ENCODE measurements at places on chromosomes 3 and 15.

GRCh38 chr3:107745354-107745753 lies 222.6 kb downstream of the BBX start:
- no peak for DNase-seq

GRCh38 chr15:83844742-83845141 lies 190.8 kb downstream of the ADAMTSL3 start:
- DNase-seq = no peak

DNA sequence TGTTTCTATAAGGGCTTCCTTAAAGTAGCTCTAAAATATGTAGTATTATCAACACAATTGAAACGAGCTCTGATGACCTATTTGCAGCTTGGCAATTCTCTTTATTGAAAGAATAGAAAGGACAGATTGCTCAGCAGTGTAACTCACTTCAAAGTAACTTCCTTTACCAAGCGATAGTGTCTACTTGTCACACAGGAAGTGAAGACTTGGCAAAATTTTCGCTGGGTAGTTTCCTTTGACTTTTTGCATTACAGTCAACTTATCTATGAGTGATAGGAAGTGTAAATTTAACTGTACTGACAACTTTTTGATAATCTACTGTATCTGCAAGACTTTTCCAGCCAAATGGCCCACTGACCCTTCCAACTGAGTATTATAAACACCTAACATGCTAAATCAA lies 22.8 kb downstream of the SLC9A9 start:
- no peak for DNase-seq

- DNase-seq = no peak
Measured at GRCh38 chr3:39186692-39187151, 5.7 kb downstream of the XIRP1 start.

DNA sequence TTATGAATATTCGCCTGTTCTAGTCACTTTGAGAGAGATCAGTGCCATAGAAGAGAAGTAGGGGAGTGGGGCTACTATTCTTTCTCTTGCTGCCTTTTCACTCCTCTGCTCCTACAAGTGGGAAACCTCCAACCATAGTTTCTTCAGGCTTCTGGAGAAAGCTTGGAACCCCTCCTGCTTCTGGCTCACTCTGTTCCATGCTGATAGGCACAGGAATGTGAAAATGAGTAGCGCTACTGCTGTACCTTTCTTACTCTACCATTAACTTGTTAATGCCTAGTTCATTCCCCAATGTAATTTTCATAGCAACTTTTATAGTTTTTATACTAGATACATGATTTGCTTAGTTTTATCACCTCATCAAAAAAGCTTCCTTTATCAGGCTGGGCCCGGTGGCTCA lies 26.7 kb upstream of the JMJD7 start:
- no peak for DNase-seq

DNA sequence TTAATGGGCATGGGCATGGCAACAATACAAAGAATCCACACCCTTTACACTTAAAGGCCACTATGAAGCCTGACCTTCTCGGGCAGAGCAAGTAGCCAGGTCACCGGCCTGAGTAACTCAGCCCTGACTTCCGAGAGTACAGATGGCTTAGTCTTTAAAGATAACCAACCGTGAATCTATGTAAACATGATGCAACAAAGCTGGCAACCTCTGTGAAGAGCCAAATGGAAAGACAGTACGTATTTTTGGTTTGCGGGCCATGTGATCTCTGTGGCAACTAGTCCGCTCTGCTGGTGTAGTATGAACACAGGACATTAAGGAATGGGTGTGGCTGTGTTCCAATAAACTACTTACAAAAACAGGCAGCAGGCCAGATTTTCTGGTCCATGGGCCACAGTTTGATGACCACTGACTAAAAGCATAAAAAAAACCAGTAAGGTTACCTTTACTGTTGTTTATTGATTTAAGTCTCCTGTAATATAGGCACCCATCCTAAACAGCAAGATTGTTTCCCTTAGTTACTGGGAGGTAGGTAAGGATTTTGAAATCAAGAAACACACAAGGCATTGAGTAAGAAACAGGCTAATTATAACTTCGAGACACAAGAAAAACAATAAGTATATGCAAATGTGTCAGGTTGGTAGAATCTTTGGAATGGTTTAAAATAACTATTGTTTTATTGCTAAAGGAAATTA lies 14.5 kb downstream of the RIOX2 start:
- DNase-seq = no peak

DNA sequence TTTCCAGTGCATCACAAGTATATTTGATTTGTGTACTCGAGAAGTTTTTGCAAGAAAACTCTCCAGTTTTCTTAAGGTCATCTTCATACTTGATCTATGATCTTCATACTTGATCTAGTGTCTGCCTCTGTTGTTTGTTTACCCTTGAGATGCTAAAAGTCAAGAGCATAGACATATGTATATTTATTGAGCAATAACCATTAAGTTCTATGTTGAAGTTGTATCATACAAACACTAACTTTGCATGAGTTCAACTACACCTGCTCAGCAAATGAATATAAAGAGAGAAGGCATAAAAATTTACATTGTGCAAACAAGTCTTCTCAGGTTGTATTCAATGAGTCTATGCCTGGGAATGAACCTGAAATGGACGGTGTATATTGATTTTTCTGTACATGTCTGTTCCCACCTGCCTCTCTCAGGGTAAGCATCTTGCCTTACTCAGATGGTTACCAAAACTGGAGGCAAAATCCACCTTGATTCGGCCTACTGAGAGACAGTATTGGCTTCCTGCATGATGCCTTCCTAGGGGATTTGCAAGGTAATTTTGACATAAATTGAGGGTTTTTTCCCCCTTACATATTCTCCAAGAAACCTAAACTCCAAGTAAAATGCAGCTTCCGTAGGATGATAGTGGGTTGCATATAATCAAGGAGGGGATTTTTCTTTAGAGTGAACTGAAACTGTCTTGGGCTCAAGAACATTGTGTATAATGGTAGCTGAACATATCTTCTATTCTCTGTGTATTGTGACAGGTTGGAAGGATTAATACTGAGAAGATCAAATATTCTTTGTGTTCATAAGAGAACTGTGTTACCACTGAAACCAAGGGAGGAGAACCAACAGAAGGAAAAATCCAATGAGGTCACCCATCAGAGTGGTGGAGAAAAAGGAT lies 110.4 kb downstream of the FILIP1L start:
- no peak for DNase-seq

DNA sequence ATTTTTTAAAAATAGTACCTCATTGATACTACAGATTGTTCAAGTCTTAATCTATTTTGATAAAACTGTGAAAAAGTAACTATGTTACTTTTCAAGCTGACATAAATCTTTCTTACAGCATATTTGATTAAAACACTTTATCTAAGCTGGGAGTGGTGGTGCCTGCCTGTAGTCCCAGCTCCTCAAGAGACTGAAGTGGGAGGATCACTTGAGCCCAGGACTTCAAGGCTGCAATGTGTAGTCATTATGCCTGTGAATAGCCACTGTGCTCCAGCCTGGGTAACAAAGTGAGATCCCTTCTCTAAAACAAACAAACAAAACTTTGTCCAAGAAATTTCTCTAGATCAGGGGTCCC lies 59.6 kb upstream of the NEDD4 start:
- no peak for DNase-seq

GRCh38 chr15:66603301-66604179 lies 37.7 kb upstream of the LCTL start:
- peak; percentile 18 for DNase-seq

DNA sequence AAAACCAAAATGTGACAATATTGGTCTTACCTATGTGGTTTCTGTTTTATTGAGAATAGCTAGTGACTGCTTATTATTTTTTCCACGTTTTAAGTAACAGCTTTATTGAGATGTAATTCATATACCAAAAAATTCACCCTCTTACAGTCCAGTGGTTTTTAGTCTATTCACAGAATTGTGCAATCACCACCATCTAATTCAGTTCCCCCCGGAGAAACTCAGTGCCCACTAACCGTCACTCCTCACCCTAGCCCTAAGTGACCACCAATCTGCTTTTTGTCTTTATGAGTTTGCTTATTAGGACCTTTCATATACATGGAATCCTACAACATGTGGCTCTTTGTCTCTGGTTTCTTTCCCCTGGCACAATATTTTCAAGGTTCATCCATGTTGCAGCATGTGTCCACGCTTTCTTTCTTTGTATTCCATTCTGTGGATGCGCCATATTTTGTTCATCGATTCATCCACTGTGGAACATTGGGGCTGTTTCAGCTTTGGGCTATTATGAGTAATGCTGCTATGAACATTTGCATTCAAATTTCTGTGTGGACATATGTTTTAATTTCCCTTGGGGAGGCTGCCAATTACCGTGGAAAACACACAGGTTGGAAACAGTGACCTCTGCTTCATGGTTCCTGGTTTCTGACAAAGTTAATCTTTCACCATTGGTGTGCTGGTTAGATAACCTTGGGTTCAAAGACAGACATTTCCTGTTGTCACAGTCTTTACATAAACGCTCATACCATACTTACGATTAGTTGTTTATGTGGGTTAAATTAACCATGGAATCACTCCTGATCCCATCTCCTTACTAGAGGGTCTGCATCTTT lies 3.2 kb upstream of the BCL2L10 start:
- no peak for DNase-seq

DNA sequence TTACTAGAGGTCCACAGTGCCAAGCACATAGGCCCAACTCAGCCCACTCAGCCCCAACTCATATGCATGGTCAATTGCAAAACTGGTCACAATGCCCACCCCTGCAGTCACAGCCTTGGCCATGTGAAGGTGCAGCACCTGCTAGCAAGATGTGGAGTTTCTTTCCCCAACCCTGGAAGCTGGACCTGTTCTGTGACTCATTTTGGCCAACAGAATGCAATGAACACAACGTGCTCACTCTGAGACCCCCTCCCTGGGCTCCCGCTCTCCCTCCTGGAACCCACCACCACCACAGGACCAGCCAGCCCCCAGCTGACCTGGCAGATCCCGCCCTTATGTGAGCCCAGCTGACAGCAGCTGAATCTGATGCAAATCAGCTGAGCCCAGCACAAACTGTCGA lies 34.4 kb downstream of the ALDH1L1 start:
- no peak for DNase-seq

- no peak for DNase-seq
Measured at GRCh38 chr15:86411916-86412315, 332.2 kb downstream of the AGBL1 start.

GRCh38 chr15:41501191-41501917 lies 7.7 kb downstream of the ITPKA start:
- DNase-seq = no peak

DNA sequence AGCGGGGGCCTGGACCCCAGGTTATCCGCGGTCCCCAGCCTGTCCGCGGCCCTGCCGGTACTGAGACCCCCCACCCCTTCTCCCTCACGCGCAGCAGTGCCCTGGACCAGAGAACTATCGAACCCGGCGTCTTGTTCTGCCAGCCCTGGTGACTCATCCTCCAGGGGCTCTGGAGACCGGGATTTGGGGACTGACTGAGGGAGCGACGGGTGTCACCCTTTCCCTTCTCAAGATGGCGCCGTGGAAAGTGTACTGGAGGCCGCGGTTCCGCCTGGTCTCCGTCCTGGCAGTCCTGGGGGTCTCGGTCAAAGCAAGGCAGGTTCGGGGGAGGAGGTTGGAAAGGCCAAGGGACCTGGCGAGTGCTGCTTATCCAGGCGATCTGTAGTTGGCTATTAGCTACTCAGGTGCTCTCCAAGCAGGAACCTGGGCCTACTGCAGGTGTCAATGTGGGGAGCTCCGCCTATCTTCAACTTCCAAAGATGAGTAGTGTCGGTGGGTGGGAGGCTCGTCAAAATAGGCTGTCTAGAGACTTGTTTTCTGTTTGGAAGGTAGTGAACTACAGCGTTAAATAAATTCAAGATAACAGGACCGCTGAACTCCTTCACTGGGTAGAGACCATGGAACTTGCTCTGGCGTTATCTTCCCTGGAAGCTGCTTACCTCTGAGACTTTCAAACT lies 790 bp downstream of the RAB5A start:
- peak; percentile 15 for DNase-seq

DNA sequence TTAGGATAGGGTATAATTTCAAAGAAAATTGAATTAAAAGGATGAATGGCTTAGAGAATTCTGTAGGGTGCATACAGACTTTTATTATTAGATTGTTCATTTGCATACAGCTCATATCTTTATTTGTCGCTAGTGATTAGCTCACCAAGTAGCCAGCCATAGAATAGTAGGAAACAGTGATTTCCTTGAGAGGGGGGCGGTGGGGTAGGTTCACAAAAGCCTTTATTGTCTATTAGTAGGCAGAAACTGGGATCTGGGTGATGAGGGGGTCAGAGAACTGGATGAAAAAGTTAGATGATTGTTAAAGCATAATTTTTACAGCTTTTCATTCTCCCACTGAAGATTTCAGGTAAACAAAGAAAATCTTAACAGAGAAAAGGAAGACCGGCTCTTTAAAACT lies 77.6 kb upstream of the RAP2B start:
- DNase-seq = no peak

DNA sequence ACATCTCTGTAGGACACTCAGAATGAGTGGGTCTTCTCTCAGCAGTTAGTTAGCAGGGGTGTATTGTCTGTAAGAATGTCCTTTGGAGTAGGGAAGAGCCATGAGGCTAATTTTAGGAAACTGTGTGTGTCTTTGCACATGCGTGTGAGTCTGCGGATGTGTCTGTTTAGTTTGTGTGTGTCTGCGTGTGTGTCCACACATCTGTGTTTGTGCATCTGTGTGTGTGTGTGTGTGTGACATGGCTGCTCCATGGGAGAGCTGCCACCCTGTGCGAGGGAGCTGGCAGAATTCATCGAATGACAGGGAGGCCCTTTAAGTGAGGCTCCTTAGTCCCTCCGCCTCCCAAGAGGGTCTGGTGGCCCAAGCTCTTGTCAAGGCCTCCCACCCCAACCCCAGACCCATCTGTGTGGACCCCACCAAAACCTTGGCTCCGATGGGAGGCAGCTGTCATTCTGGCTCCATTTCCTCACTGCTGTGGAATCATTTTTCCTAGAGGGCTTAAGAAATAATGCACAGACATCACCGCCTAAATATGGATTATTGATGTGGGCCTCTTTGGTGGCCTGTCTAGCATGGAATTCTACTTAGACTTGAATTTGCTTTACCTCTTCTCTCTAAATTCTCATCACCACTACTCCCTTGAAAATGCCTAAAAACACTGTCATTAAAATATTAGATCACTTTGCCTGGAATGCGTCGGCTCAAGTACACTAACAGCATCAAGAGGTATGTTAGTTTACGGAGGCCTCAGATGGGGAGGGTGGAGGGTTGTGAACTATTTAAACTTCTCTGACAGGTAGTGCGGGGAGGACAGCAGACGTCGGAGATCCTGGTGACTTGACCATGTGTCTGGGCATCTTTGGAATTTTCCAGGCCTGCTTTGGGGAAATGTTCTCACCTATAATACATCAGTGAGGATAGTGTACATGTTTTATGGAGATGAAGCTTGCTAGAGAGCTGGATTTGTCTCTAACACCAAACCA lies 9.4 kb downstream of the ESYT3 start:
- DNase-seq = no peak

DNA sequence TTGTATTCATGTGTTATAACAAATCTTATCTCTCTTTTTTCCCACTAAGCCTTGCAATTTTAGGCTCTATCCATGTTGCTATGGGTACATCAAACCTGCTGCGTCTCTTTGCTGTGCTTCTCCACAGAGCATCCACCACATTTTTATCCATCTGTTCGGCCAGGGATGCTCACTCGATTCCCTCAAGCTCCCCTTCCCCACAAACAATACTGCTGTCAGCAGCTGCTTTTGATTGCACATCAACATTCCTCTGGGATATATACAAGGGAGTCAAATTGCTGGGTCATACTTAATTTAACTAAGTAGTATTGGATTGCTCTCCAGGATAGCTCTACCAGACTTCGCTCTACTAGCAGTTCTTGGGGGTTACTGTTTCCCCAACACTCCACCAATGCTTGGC lies 36.8 kb downstream of the TMEM108 start:
- DNase-seq = no peak

- no peak for DNase-seq
Measured at GRCh38 chr15:44775953-44776352, 39.6 kb downstream of the TRIM69 start.
